ENCODE measurements at places on chromosomes 1 and 21.

DNA sequence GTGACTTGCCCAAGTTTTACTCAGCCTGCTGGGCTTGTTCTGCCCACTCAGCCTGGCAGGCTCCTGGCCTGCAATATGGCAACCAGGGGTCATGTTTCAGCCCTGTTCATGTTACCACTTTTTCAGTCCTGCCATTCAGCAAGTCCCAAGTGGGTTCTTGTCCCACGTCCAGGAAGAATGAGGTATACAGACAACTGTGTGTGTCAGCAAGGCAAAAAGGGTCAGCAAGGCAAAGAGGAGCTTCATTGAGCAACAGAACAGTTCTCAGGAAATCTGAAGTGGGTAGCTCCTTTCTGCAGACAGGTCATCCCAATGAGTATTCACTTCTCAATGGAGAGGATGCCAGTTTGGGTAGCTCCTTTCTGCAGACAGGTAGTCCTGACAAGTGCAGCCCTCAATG lies 1233.3 kb upstream of the B3GALT2 start:
- no peak for DNase-seq

GRCh38 chr1:226550672-226551041 lies 2.1 kb downstream of the STUM start:
- DNase-seq, result no peak

- DNase-seq, result no peak
Measured at GRCh38 chr1:24927988-24928688, 1.9 kb downstream of the RUNX3 start.

DNA sequence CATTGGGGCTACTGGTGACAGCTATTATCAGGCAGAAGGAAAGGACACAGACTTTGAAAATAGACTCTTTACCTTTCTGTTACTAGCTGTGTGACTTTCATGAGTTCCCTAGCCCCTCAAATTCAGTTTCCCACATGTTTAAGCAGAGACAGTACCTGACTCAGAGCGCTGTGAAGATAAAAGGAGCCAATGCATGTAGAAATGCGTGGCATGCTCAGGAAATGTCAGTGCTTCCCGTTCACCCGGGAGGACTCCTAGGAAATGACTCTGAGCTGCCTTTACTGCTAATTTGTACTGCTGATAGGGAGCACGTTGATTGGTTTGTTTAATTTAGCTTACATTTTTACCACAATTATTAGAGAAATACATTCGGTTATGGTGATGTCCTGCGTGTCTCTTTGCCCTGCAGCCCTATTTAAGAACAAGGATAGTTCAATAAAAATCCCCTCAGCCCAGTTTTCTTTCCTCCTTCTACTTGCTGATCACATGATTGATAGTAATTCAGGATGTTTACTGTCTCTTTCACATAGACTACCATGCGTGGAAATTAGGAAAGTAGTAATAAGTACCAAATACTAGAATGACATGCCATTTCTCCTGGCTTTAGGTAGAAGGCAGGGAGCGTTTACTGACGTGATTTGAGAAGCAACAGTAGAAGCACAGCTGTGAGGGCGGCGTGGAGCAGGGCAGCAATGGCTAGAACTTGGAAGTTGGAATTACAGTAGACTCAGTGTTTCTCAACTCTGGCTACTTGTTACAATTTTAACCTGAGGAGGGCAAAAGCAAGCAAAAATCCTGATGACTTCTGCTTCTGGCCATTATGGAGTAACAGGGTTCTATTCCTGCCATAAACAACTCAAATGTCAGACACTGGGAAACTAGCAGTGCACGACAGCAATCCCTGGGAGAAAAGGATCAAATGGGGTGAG lies 15.9 kb downstream of the PDIK1L start:
- DNase-seq, result no peak

- no peak for DNase-seq
Measured at GRCh38 chr1:10541286-10541685, 66.5 kb downstream of the PEX14 start.

GRCh38 chr1:93556291-93556690 lies 108.4 kb downstream of the FNBP1L start:
- no peak for DNase-seq

- no peak for DNase-seq
Measured at GRCh38 chr21:45723049-45723958, 79.8 kb downstream of the PCBP3 start.

DNA sequence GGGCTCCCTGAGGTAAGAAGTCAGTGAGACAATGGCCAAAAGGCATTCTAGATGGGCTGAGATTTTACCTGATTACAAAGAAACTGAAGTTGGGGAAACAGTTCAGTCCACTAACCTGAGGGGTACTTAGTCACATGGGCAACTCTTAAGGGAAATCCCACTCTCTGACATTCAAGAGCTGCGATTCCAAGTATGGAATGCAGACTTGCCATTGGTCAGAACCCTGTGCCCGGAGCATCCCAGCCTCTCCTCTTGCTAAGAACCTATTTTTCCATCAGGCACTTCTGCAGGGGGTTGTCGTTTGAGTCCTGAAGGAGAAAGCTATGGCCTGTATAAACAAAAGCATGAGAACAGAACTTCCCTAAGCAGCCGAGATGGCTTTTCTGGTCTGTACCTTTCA lies 434.9 kb upstream of the DAB1 start:
- no peak for DNase-seq

Measured in T follicular helper cell (primary cell).